ENCODE measurements at places on chromosomes 3 and 15.
A peak's percentile ranks its signal among the peaks of the same experiment; 100 is the strongest.

DNA sequence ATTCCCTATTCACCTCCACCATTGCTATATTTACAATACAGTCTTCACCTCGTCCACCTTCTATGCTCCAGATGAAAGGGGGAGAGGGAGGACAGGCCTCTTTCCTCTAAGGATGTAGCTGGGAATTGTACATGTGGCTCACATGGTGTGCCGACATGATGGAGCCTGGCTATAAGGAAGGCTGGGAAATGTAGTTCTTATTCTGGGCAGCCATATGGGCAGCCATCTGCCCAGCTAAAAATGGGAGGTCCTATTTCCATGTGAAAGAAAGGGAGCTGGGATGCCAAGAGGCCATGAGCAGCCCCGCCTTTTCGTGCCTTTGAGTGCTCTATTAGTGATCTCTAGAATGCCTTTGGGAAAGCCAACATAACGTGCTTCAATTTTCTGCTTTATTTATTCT, 27.1 kb upstream of the MGLL start:
- DNase-seq: no peak

- no peak for DNase-seq
These were observed 42.8 kb downstream of the ALDH1L1 start for GRCh38 chr3:126137490-126138130.

DNA sequence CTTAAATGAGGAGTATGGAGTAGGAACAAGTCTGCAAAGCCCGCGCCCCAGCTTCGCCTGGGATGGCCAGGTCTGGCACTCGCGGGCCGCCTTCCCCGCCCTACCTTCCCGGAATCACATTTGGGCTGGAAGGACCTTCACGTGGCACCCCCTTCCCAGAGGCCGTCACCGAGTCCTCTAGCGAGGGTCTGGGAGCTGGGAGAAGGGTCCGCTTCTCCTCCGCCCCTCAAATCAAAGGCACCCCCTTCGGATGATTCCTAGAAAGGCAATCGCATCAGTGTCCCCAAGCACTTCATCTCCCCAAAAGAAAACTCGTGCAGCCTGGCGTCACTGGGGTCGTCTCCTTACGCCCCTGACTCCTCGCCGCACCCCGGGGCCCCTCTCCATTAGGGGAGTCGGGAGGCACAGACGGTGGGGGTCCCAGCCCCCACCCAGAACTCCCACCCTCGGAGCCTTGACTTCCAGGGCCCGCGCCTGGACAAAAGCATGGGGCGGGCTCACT, 380 bp downstream of the MYLK start:
- no peak for DNase-seq

DNA sequence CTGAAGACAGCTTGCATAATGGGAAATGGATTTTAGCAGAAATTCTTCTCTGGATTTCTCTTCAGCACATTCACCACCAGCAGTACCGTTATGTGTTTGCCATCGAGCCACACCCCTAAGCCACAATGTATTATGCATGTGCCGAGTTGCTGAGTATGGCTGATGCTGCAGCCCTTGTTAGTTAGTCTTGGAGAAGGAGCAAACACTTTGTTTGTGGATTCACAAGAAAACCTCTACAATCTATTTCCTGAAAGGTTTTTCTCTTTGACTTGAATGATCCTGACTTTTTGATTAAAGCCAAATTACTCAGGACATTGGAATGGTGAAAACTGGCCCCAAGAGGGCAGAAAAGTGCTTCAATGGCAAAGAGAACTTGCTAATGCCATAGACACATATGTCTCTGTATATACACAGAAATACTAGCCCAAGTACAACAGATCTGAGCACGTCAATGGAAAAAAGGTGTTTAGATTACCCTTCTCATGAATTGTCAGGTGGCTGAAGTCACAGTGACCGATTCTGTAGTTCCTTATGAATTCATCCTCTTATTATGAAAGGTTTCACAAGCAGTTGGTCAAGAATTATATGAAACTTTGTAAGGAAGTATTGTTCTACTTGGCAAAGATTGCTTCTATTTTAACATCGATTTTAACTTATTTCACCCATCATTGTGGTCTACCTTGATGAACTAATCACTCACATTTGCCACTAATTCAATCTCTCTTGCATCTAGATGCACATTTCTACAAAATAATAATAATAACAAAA, 103.0 kb downstream of the P3H2 start:
- DNase-seq: peak; percentile 16

- no peak for DNase-seq
These were observed 516.7 kb downstream of the MECOM start for GRCh38 chr3:169146866-169147237.

DNA sequence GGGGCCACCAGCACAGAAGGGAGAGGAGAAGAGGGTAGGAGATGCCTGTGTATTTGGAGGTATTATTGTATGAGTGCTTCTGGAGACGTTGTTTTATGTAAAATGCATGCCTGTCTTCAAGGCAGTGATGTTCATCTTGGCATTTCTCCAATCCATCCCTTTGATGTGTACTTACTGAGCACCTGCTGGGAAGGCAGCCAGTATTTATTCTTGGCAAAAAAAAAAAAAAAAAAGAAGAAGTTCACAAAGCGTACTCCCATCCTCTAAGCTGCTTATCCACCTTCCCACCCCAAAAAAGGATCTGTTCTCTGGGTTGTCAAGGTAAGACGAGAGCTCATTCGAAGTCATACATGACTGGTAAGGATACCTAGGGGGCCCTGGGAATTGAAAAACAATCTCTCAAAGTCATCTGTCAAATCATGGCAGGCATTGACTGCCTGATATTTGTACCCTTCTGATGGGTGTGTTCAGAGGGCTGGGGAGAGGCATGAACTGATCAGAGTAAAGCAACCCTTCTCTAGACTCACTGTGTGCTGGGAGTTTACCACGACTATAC, 30.0 kb upstream of the SLC6A1 start:
- no peak for DNase-seq

GRCh38 chr3:138547342-138547975, 46.6 kb downstream of the CEP70 start:
- no peak for DNase-seq

- DNase-seq: no peak
These were observed 188.0 kb upstream of the TGFBR2 start for GRCh38 chr3:30418443-30418842.

- peak; percentile 9 for DNase-seq
These were observed 323.3 kb downstream of the CTNNB1 start for GRCh38 chr3:41522612-41523011.

- DNase-seq: no peak
These were observed 96.8 kb downstream of the OCA2 start for GRCh38 chr15:28002136-28002861.

GRCh38 chr15:67076147-67076843, 10.9 kb downstream of the SMAD3 start:
- no peak for DNase-seq

- DNase-seq: no peak
These were observed 192.8 kb downstream of the ARPP21 start for GRCh38 chr3:35832140-35832571.

GRCh38 chr3:114420072-114420471, 126.2 kb downstream of the TIGIT start:
- no peak for DNase-seq

DNA sequence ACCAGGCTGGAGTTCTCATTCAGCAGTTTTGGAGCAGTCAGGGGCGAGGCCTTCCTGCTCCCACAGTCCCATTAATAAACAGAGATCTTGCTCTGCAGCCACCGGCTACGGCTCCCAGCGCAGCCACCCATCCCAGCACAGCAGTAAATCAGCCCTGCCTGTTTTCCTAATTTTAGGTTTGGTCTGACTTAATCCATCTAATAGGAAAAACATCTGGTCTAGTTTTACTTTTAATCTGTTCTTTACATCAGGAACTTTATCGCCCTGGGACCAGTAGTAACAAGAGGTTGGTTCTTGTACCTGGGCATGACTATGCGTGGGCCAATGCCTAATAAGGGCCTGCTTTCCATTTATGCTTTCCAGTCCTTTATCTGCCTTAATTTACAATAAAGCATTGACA, 264.0 kb upstream of the DPH6 start:
- peak; percentile 53 for DNase-seq

DNA sequence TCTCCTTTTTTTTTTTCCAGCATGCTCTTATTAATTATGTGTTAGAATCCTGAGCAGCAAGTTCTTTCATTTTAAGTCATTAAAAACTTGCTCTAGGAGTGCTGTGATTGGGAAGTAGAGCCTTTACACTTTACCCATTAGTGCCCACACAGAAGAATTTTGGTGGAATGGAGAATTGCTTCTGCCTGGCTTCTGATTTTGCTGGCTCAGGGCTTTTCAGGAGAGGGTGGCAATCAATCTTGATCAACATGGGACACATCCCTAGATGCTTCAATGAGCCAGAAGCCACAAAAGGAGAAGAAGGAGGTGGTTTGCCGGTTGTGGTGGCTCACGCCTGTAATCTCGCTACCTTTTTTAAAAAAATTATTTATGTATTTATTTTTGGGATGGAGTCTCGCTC, 39.4 kb downstream of the RPL22L1 start:
- DNase-seq: no peak

- peak; percentile 11 for DNase-seq
These were observed 179.4 kb downstream of the GBE1 start for GRCh38 chr3:81581966-81582599.

- no peak for DNase-seq
These were observed 375.6 kb upstream of the CCDC54 start for GRCh38 chr3:107001635-107002034.

GRCh38 chr15:40847223-40847961, 3.5 kb downstream of the SPINT1 start:
- peak; percentile 51 for DNase-seq
